ENCODE measurements at places on chromosomes 6 and 20.

GRCh38 chr20:57647006-57647932, 27.0 kb upstream of the ZBP1 start:
- no peaks in the 10 kb centered on the region for H3K4me1 ChIP-seq
- H3K36me3 ChIP-seq, result no peaks in the 10 kb centered on the region
- DNase-seq, result no peak

DNA sequence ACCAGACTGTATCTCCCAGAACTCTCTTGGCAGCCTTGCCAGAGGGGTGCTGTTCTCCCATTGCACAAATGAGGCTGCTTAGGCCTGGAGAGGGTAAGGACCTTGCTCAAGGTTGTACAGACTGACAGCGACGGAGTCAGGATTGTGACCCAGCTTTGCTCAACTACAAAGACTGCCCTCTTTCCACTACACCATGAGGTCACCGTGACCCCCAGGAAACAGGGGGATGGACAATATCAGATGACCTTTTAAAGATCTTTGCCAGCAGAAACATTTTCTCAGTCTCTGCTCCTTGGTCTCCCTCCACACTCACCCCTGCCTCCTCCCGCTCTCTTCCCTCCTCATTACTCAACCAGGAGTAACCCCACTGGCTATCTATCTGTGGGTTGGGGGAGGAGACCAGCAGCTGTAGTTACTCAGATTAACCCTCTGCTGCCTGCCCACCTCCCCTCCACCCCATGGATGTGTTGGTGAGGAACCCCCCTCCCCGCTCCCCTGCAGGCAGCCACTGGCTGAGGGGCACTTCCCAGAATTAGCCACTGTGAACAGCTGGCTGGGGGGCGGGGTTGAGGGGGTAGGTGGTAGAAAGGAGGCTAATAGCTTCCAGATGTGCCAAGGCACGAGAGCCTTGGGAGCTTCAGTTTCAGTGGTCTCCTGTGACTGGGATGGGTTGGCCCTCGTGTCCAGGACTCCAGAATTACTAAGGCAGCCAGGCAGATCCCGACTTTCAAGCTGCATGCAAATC, 26.9 kb upstream of the MRPS18A start:
- DNase-seq, result no peak
- no peak overlapping the region for H3K27ac ChIP-seq
- H3K27me3 ChIP-seq, result peaks cover 15% of the 10 kb centered on the region

DNA sequence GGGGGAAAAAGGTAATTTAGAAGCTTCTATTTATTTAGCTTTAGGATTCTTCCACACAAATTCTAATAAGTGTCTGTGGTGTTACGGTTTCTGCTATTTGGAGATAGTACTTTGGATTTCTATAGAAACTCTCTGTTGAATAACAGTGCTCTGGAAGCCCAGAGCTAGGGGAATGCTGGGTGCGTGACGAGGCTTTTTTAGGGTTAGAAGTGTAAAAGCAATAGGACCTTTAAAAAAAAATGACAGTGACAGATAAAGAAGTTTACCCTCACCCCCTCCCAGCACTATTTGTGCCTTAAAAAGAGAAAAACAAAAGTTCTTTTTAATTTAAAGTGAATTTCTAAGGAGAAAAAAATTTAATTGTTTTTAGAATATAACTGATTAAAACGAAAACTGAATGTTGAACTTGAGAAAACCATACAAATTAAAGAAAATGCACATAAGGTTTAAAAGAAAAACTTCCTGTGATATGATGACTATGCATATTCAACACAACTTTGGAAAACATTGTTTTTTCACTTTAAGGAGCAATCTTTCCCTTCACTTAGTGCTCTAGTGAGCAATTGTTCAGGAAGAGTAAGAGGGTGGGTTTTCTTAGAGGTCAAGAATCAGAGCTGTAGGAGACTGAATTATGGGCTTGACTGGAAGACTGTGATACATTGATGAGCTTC, 89.6 kb upstream of the RIPOR2 start:
- no peaks in the 10 kb centered on the region for H3K27me3 ChIP-seq
- peak overlapping the region; percentile 89 for H3K27ac ChIP-seq
- H3K4me3 ChIP-seq, result peak overlapping the region; percentile 67
- DNase-seq, result no peak
- H3K4me1 ChIP-seq, result peaks cover 40% of the 10 kb centered on the region

DNA sequence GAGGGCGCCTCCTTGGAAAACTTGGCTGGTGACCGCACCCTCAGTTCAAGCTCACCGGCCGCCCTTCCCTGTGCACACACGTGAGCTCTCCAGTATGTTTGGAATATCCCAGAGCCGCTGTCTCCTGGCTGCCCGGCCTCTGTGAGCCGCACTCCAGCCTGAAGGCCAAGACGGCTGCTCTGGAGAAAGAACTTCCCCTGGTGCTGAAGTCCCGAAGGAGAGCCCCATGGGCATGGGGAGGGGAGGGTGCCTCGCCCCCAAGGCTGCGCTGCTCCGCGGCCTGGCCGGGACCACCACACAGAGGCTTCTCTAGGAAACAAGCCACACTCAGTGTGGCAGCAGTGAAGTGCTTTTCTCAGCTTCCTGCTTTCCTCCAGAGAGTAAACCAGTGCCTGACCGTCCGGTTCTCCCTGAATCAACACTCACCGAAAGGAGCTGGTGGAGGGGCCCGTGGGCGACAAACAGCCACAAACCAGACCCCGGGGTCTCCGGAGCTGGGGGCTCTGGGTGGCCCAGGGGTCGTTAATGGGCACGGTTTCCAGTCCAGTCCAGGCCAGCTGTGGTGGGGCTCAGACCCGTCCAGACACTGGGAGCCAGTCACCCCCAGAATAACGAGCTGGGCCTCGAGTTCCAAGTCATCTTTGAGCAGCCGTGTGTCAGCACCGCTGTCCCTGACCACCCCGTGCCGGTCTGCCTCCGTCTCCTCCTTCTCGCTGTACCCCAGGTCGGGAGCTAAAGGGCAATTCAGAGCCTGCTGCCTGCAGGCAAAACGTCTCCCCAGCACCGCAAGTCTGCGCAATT, 87.4 kb upstream of the BHLHE23 start:
- H3K27me3 ChIP-seq, result no peaks in the 10 kb centered on the region
- no peak for DNase-seq
- no peaks in the 10 kb centered on the region for H3K4me1 ChIP-seq
- H3K27ac ChIP-seq, result no peak overlapping the region
- H3K4me3 ChIP-seq, result no peak overlapping the region
